ENCODE measurements at places on chromosomes 16 and 17. TPM values are rescaled to one million over a fixed set of nuclear protein-coding genes. Genes with fewer than 3 reads are reported as not detected.

DNA sequence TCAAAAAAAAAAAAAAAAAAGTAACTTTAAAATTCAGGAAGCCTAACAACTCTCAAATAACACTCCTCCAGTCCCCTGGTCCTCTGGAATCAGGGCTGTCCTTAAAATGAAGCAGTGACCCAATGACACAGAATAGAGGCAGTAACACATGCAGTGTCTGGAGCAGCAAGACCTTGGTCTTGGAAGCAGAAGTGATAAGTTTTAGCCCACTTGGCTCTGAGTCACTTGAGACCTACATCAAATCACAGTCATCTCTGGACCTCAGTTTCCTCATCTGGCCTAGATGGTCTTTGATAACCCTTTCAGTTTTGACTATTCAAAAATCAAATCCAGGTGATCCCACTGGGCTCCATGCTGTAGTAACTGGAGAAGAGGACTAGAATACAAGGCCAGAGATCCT lies 39.0 kb downstream of the LYRM1 start:
- no peak for DNase-seq
- H3K4me3 ChIP-seq, result no peak overlapping the region
- H3K27ac ChIP-seq, result no peak overlapping the region
- H3K27me3 ChIP-seq, result no peaks in the 10 kb centered on the region

GRCh38 chr16:14531613-14532012 lies 98.4 kb downstream of the PARN start:
- H3K27me3 ChIP-seq, result no peaks in the 10 kb centered on the region
- peaks cover 28% of the 10 kb centered on the region for H3K4me1 ChIP-seq
- no peak overlapping the region for H3K27ac ChIP-seq
- H3K4me3 ChIP-seq, result no peak overlapping the region
- DNase-seq, result no peak

BORCS6 gene
- total RNA-seq, result 4.8 TPM

- H3K27me3 ChIP-seq, result no peaks in the 10 kb centered on the region
- peaks cover 9% of the 10 kb centered on the region for H3K36me3 ChIP-seq
- no peak overlapping the region for H3K27ac ChIP-seq
Observed at GRCh38 chr16:81486540-81487061, 42.0 kb downstream of the CMIP start.

DNA sequence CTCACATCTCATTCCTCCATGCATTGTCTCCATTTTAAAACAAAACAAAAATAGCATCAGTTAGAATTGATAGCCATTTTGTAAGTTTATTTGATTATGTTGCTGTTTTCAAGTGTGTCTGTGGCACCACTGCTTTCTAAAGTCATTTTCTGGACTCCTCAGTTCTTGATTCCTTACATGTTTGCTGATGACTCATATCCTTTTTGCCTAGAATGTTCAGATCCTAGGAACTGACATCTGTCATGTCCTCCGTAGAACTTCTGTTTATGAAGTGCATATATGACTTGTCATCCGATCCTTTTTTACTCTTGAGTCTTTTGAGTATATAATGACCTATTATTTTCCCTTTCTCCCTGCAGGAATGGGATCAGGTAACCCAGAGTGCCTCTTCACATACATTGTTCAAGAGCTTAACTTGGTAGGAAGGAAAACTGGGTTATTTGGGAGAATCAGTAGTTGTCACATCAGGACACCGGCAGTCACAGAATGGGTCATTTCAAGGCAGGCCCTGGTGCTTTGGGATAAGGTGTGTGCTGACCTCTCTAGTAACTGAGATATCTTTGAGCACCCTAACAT lies 69.2 kb downstream of the MAP2K4 start:
- H3K36me3 ChIP-seq, result peaks cover 22% of the 10 kb centered on the region
- H3K4me1 ChIP-seq, result peaks cover 5% of the 10 kb centered on the region
- H3K4me3 ChIP-seq, result no peak overlapping the region
- H3K27ac ChIP-seq, result peak overlapping the region; percentile 3
- no peaks in the 10 kb centered on the region for H3K27me3 ChIP-seq

DNA sequence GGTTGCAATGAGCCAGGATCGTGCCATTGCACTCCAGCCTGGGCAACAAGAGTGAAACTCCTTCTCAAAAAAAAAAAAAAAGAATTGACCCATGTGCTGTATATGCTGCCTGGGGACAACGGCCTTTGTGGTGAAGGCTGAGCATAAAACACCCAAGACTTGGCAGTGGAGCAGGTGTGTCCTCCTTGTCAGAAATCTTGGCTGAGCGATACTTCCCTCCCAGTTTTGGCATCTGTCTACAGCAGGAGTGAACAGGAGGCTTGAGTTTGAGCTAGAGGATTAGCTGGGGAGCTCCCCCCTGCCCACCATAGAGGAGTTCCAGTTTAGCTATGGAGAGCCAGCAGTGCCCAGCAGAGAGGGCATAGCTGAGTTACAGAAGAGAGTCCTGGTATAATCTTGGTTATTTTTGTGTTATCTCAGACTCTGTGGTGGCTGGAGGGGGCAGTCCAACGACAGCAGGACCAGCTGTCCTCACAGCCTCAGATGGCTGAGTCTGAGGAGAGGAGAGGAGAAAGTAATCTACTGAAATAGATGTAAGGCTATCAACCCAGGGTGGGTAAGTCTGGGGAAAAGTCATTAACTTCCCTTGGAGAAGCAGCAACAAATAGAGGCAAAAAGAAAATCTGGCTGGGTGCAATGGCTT lies 18.4 kb downstream of the SP2 start:
- H3K27ac ChIP-seq, result no peak overlapping the region
- H3K27me3 ChIP-seq, result no peaks in the 10 kb centered on the region
- no peak for DNase-seq
- no peak overlapping the region for H3K4me3 ChIP-seq

DNA sequence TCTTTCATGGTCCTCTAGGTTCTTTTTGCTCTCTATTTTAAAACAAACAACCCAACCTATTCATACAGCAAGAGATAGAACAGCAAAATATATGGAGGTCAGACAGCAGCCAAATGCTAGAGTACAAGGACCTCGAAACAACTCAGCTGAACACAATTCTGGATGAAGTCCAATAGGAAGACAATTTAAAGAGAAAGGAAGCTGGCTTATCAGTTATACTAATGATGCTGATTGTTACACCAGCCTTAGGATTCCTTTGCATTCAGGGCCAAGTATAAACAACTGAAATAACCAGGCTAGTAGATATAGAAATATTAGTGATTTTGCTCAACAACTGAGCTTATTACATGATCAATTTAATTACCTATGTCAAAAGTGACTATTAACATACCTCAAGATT lies 2.5 kb downstream of the SSH2 start:
- no peaks in the 10 kb centered on the region for H3K36me3 ChIP-seq
- no peak for DNase-seq
- H3K27ac ChIP-seq, result no peak overlapping the region
- H3K27me3 ChIP-seq, result no peaks in the 10 kb centered on the region
- peaks cover 14% of the 10 kb centered on the region for H3K4me1 ChIP-seq
- peak overlapping the region; percentile 51 for H3K4me3 ChIP-seq

DNA sequence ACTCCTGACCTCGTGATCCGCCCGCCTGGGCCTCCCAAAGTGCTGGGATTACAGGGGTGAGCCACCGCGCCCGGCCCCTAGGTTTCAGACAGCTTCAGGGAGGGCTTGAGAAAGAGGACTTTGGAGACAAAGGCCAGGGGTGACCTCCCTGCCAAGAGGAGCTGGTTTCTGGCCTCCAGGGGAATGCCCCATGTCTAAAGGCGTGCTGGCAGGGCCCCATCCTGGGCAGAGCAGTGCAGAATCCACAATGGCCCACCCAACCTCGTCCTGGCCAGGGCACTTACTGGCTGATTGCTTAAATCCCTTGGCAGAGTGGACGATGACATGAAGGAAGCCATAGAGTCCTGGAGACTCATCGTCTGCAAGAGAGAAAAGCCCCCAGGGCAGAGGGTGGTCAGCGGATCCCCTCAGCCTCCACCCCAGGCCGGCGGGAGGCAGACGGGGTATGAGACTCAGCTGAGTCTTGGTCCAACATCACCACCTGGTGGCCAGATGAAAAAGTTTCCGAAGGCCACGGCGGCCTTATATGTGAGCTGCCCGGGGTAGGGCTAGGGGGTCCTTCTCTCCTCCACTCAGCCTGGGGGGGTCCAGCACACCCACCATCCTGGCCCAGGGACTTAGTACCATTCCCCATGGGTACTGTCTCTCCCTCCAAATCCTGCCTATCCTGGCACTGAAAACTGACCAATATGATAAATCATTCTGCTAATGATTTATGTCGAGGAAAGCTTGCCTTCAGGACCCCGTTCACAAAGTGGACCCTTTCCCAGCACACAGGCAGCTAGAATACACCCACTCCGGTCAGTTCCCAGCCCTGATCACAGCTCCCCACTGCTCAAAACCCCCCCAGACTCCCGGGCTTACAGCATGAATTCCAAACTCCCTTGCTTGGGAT lies 59.1 kb downstream of the TIMM22 start:
- no peaks in the 10 kb centered on the region for H3K27me3 ChIP-seq
- H3K36me3 ChIP-seq, result peaks cover 24% of the 10 kb centered on the region
- no peak overlapping the region for H3K4me3 ChIP-seq
- H3K27ac ChIP-seq, result peak overlapping the region; percentile 72
- peaks cover 9% of the 10 kb centered on the region for H3K4me1 ChIP-seq

DNA sequence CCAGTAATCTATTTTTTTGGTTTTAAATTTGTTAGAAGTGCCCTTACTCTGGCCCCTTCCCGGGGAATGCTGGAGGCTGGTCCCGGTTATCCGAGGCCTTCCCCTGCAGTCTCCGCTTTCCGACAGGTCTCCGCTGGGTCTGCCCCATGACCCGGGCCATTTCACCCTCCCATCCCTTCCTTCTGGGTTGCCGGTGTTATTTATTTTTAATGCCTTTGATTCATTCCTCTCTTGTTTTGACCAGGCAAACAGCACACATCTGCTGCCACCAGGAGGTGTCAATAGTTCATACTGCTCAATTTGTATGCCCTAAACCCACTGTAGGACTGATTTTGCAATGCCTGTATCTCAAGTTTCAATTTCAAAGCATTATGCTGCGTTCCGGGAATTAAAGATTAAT lies 113.2 kb upstream of the IRX5 start:
- H3K27me3 ChIP-seq, result peaks cover 4% of the 10 kb centered on the region
- H3K4me3 ChIP-seq, result no peak overlapping the region
- peaks cover 13% of the 10 kb centered on the region for H3K4me1 ChIP-seq
- no peaks in the 10 kb centered on the region for H3K36me3 ChIP-seq

DNA sequence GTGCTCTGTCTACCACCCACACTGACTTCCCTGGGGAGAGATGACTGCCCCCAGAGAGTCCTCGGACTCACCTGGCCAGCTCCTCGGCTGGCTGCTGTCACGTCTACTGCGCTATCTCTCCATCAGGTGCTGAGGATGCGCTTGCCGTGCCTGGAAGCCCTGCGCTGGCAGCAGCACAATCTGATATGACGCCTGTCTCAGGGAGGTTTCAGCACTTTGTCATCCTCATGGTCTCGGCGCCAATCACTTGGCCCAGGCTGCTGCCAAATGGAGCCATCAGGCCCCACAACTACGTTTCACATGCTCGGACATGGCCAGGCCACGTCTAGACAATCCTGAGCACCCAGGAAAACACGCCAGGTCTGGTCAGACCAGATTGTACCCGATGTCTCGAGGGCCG lies 46.7 kb downstream of the FOXL1 start:
- DNase-seq, result no peak
- H3K4me3 ChIP-seq, result no peak overlapping the region
- no peak overlapping the region for H3K27ac ChIP-seq
- peaks cover 10% of the 10 kb centered on the region for H3K4me1 ChIP-seq
- H3K36me3 ChIP-seq, result no peaks in the 10 kb centered on the region

DPEP2 gene
- not detected for total RNA-seq

CIBAR2 gene
- 4.9 TPM for total RNA-seq

DNA sequence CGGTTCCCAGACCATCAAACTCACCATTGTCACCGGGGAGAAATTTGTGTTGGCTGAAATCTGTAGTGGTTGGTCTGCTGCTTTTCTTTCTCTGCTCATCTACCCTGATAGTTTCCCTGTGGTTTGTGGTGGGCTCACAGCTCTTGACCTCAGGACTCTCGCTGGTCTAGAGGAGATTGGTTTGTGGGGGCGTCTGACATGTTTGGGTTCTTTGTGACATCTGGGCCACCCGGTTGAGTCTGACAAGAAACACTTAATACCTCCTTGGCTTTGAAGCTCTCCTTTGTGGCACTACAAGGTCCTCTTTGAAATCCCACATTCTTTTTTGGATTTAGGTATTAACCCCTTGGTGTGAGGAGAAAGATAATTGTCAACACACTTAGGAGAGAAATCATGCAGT lies 662.0 kb downstream of the WWOX start:
- H3K27ac ChIP-seq, result no peak overlapping the region
- H3K4me1 ChIP-seq, result no peaks in the 10 kb centered on the region
- no peaks in the 10 kb centered on the region for H3K27me3 ChIP-seq
- no peaks in the 10 kb centered on the region for H3K36me3 ChIP-seq
- no peak for DNase-seq
- no peak overlapping the region for H3K4me3 ChIP-seq

GNG13 gene
- total RNA-seq, result not detected

DNA sequence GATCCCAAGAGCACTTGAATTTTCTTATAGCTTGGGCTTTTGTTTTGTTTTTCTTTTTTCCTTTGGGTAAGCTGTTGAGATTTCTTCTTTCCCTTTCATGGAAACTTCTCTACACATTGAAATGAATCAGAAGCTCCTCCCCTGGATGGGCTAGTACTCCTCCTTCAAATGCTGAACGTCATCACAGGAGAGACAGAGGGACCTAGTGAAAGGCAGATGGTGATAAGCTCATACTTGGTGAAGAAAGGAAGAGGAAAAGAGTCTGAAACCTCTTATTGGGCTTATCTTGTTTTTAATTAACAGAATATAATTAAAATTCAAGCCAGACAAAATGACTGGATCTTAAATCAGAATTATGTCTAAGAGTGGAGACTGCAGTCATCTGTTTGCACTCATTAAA lies 147.3 kb downstream of the SNX11 start:
- no peaks in the 10 kb centered on the region for H3K36me3 ChIP-seq
- no peak for DNase-seq
- H3K27ac ChIP-seq, result no peak overlapping the region
- H3K4me3 ChIP-seq, result no peak overlapping the region
- H3K27me3 ChIP-seq, result peaks cover 16% of the 10 kb centered on the region

ADCY9 gene
- 13.9 TPM for total RNA-seq

DNA sequence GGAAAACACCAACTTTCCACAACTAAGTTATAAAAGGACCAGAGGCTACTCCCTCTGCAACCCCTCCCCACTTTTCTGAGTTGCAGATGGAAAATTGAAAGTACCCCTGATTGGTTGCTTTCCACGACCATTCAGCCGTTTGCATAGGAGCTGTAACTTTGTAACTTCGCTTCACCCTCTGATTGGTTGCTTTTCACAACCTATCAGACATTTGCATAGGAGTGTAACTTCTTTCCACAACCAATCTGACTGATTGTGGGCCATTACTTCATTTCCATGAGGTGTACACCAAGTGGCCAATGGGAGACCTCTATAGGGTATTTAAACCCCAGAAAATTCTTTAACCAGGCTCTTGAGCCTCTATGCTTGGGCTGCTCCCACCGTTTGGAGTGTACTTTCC lies 644.1 kb downstream of the WWOX start:
- peaks cover 27% of the 10 kb centered on the region for H3K4me1 ChIP-seq
- no peak overlapping the region for H3K27ac ChIP-seq
- H3K36me3 ChIP-seq, result no peaks in the 10 kb centered on the region
- DNase-seq, result no peak
- H3K27me3 ChIP-seq, result no peaks in the 10 kb centered on the region

DNA sequence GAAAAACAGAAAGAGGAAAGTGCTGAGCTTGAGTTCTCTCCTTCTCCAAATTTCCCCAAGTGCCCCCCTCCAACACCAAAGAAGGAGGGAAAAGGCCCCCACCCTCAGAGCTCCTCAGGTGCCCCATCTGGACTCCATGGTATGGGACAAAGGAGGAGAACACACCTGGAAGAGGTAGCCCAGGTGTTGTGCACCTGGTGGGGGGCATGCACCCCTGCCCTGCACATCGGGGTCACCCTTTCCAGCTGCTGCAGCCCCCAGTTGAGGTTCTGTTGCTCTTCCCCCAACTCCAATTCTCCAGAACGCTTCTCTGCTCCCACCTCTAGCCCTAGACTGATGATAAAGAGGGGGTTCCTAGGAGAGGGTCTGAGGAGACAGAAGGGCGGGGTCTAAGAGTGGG lies 3.0 kb upstream of the COL1A1 start:
- H3K27me3 ChIP-seq, result peaks cover 51% of the 10 kb centered on the region
- no peak for DNase-seq
- peaks cover 55% of the 10 kb centered on the region for H3K4me1 ChIP-seq
- no peaks in the 10 kb centered on the region for H3K36me3 ChIP-seq

All from type B pancreatic cell (in vitro differentiated cells).